ENCODE measurements at places on chromosomes 5 and 9.

- no peak for DNase-seq
These were observed 56.7 kb upstream of the SLC44A1 start for GRCh38 chr9:105187781-105188180.

GRCh38 chr5:130885027-130885426, 280.0 kb downstream of the HINT1 start:
- DNase-seq = no peak

DNA sequence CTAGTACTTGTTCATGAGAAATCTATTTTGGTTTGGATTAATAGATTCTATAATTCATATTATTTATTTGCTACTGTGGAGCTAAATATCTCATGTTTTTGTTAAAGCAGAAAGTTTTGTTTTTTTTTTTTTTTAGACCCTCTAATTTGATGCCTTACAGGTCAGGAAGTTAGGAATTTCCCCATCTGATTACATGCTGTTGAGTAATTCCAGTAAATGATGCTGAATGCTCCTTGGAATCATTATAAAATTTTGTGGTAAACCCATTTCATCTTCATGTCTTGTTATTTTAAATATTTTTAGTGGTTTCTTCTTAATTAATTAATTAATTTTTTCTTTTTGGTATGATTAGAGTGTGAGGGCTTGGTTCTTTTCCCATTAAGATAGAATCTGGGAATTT, 35.6 kb downstream of the NNT start:
- DNase-seq = no peak

DNA sequence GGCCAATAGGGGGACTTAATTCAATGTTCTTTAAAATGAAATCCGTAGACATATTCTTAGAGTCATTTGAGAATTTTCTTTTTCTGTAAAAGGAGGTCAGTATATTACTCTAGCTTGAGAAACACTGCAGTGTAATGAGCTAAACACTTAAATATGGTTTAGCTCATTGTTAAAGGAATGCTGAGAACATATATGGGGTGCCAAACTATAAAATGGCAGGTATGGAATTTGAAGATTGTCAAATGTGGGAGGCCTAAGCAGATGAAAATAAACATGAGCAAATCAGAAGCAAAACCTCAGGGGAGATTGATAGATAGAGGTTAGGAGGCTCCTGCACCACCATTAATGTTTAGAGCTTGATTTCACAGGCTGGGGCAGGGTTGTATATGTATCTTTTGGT, 57.9 kb downstream of the STX17 start:
- DNase-seq = no peak

GRCh38 chr5:1783216-1783554, 16.5 kb downstream of the MRPL36 start:
- DNase-seq = no peak

DNA sequence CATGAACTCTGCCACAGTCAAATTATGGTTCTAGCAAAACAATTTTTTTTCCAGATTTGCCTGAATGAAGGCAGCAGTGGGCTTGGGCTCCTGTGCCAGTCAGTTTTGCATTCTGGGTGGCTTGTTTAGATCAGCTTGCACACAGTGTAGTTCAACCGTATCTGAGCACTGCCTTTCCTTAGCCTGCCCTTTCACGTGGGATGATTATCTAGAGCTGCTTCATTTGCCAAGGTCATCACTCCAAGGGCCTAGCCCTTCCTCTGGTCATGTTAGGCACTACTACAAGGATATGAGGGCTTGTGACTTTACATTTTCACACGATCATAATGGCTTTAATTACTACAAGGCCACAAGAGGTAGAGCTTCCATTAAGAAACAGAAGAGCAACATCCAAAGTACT, 150.6 kb upstream of the EFNA5 start:
- DNase-seq = no peak

DNA sequence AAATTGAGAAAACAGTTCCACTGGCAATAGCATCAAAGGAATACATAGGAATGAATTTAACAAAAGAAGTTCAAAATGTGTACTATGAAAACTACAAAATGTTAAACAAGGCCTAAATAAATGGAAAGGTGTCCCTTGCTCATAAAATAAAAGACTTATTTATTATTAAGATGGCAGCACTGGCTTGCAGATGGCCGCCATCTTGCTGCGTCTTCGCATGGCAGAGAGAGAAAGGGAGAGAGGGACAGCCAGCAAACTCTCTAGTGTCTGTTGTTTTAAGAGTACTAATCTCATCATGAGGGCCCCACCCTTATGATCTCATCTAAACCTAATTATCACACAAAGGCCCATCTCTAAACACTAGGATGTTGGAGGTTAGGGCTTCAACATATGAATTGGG, 47.1 kb downstream of the ABLIM3 start:
- DNase-seq = no peak

DNA sequence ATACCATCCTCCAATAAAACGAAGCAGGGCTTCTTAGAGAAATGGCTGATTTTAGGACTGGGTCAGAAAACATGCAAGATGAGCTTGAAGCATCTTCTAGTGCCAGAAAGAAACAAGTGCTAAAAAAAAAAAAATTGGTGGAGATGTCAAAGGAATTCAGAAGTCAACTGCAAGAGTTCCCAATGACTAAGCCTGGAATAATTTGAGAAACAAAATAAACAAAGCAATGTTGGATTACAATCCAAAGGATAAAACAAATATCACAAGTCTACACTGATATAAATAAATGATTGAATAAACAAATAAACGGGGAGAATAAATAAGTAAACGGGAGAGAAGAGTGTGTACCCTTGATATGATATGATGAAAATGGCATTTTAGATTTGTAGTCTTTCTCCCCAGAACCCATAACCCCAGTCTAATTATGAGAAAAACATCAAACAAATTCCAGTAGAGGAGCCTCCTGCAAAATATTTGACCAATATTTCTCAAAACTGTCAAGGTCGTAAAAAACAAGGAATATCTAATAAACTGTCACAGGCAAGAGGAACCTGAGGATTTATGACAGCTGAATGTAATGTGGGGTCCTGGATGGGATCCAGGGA, 63.5 kb upstream of the CCL21 start:
- DNase-seq = no peak

- DNase-seq = no peak
These were observed 6.8 kb downstream of the ITGA1 start for GRCh38 chr5:52794519-52794918.
